Foreskin keratinocyte (primary cell): ENCODE measurements at places on chromosomes 1 and 21. TPM values are rescaled to one million over a fixed set of nuclear protein-coding genes. Genes with fewer than 3 reads are reported as not detected.

GBP5 gene
- not detected in 2 replicates for polyA plus RNA-seq

ZNF648 gene
- not detected in 2 replicates for polyA plus RNA-seq

PADI2 gene
- 0.45 TPM in 2 replicates for polyA plus RNA-seq

HYI gene
- polyA plus RNA-seq: 104 and 115 TPM in 2 replicates

KLF17 gene
- not detected in 2 replicates for polyA plus RNA-seq

CCDC185 gene
- not detected in 2 replicates for polyA plus RNA-seq
